Myocyte (in vitro differentiated cells): ENCODE measurements at places on chromosomes 16 and 17. TPM values are rescaled to one million over a fixed set of nuclear protein-coding genes. Genes with fewer than 3 reads are reported as not detected.

DNA sequence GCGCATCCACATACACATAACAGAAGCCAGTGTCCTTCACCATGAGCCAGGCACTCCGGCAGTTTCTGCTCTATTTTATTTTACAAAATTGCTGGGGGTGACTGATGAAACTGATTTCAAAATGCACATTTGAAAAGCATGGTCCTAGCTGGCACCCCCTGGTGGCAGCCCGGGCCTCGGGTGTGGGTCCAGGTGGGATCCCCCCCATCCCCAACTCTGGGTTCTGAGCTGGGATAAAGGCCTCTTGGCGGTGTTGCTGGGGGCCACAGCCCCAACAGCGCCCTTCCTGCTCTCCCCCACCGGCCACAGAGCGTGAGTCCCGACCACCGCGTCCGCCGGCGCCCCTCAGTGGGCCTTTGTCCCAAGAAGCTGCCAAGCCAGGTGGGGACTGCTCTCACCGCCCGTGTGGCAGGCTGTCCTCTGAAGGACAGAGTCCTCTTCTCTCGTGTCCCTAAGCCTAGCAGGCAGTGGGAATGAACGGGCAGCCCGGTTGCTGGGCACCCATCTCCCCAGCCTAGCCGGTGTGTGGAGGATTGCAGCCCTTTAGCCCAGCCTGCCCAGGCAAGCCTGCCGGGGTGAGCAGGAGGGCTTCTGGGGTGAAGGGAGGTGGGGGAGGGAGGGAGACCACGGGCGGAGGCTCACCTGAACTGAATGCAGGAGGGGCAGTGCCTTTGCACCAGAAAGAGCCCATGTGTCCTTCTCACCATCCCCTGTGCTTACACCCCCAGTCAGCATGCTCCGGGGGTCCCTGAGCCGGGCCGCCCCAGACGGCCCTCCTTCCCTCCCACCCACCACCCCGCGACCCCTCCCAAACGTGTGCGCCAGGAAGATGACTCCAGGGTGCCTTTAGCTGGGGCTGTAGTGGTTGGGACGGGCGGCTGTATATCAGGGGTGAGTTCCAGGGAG lies 898 bp downstream of the SNAI3 start:
- DNase-seq: peak; percentile 35

DNA sequence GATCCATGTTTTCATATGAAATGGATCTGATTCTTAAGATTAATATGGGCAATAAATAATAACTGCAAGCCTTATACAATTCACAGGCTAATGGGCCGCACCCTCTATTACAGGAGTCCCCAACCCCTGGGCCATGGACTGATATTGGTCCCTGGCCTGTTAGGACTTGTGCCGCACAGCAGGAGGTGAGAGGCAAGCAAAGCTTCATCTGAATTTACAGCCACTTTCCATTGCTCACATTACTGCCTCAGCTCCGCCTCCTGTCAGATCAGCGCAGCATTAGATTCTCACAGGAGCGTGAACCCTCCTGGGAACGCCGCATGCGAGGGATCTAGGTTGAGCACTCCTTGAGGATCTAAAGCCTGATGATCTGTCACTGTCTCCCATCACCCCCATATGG lies 26.8 kb downstream of the METTL16 start:
- DNase-seq: no peak

ABR gene
- total RNA-seq: 45.8 and 71.9 TPM in 2 replicates

GRCh38 chr16:30372038-30372712 lies 1.9 kb upstream of the TBC1D10B start:
- peak; percentile 98 for DNase-seq

COPZ2 gene
- total RNA-seq: 45.8 and 57.6 TPM in 2 replicates

GRCh38 chr16:50762241-50762640 lies 20.4 kb downstream of the CYLD start:
- no peak for DNase-seq

C1QTNF8 gene
- not detected in 2 replicates for total RNA-seq

DNA sequence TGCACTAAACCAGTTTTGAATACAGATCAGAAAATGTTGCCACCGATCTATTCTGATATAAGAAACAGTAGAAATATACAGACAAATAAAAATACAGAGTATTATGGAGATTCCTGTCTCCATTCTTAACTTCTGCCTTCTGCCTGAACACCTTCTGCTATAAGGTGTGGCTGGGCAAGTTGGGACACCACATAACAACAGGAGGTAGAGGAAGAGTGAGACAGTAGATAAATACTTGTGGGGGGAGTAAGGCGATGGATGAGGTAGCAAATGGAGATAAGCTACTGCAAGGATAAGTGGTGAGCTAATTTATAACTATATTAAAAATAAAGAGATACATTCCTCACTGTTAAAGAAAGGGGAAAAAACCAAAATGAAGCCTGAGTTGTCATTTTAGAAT lies 143.7 kb downstream of the CDH8 start:
- no peak for DNase-seq

DNA sequence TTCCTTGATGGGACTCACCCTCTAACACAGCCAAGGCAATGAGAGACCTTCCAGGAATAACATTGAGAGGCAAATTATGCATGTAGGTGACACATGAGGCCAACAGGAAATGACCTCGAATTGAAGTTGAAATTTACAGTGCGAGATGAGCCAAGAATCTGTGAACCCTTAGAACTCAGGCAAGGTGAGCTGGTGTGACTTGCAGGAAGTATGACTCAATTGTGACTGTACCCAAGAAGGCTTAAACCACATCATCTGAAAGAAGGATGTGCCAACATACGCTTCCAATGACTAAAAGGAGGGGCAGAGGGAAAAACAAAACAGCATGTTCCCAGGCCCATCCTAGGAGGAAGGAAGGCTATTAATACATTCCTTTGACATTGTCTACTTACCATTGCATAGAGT lies 44.8 kb downstream of the PITPNC1 start:
- DNase-seq: peak; percentile 30

NPIPB12 gene
- 5.8 and 8.1 TPM in 2 replicates for total RNA-seq

HOXB6 gene
- 13.5 and 22.9 TPM in 2 replicates for total RNA-seq

DNA sequence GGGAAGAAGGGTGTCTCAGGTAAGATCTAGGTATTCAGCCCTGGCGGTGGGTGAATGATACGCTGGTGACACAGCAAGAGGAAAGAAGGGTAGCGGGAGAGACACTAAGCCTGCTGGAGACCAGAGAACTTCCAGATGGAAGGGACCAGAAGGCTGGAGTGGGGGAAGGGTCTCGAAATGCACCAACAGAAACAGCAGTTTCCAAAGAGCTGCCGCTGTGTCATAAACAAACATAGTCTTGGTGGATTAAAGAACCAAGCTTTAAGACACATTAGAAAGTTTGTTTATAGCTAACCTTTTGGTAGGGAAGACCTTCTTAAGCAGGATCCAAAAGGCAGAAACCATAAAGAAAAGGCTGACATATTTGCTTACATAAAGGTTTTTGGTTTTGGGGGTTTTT lies 20.9 kb downstream of the TRPV3 start:
- DNase-seq: no peak

AOC2 gene
- 0.40 and 0.78 TPM in 2 replicates for total RNA-seq

CCDC43 gene
- total RNA-seq: 60.9 and 69.7 TPM in 2 replicates

MYH3 gene
- total RNA-seq: 2,551 and 7,123 TPM in 2 replicates

NBR1 gene
- total RNA-seq: 106 and 135 TPM in 2 replicates
